ENCODE measurements at places on chromosomes 5 and 9.

- no peak for DNase-seq
Measured at GRCh38 chr9:100088202-100088601, 10.6 kb downstream of the ERP44 start.

DNA sequence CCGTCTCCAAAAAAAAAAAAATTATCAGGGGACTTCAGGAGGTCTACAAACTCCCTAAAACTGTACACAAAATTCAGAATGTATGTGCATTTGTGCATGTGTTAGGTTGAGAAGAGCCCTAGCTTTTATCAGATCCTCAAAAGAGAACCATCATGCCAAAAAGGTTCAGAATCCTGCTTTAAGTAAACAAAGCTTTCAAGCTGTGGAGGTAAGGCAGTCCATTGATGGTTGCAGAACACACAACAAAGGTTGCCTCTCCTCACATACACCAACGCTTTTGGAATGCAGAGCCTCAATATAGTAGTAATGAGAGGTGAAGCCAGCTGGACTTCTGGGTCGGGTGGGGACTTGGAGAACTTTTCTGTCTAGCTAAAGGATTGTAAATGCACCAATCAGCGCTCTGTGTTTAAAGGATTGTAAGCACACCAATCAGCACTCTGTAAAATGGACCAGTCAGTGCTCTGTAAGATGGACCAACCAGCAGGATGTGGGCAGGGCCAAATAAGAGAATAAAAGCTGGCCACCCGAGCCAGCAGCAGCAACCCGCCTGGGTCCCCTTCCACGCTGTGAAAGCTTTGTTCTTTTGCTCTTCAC, 57.9 kb upstream of the RNF38 start:
- DNase-seq: no peak

DNA sequence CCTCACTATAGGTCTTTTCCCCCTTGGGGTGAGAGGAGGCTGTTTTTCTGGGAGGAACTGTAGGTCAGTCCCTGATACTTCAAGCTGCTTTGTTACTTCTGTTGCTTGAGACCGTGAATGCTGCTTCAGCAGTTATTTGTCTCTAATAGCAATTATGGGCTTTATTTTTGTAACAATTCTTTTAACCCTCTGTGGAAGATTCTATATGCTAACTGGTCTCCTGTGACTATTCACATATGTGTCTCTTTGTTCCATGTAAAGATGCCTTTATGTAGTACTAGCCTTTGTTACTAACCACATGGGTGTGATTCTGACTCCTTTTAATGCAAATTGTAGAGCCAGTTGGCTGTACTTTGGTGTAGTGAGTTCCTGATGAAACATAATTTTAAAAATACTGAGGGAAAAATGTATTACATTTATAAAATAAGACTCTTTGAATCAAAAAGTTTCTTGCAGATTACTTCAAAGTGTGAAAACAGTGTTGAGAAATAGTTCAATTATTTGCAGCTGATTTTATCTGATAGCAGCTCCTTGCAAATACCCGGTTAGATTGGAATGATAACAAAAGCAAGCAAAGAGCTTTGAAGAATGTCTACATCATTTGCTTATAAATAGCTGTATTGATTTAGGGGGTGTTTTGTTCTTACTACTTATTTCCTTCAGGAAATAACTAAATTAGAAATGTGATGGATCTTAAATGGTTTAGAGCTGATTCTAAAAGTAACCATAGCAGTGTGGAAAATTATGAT, 46.6 kb downstream of the ANGPTL2 start:
- DNase-seq: no peak

DNA sequence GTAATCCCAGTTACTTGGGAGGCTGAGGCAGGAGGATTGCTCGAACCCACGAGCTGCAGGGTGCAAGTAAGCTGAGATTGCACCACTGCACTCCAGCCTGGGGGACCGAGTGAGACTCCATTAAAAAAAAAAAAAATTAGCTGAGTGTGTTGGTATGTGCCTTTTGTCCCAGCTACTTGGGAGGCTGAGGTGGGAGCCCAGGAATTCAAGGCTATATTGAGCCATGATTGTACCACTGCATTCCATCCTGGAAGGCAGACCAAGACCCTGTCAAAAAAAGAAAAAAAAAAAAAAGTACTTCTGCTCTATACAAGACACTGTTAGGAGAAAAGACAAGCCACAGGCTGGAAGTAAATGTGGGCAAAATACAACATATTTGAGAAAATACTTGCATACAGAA, 68.5 kb upstream of the FBXW11 start:
- DNase-seq: no peak

DNA sequence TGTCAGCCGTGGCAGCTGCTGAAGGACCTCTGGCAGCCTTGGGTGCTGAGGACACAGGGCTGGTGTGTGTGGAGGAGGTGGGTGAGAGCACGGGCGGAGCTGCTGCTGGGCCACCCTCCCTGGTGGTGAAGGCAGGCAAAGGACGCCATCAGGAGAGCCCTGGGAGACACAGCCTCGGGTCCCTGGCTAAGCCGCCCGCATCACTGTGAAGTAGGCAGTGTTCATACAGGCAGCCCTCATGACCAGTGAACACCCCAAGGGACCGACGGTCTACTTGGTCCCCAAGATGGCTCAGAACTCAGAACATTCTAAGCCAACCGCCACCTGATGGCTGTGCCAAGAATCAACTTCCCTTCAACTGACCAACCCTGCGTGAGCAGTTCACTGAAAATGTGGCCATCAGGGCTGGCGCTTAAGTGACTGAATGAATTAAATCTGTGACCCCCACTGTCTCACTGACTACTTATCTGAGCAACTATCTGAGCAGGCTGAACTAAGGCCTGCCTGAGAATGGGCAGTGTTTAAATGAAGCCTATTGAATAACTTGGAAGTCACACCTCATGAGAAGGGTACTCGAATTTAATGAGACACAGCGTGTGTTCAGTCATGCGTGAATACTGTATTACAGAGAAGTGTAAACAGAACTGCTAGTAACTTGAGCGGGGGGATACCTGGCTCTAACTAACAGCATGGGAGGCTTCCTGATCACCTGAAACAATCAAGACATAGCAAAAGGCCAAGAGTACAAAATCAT, 54.7 kb upstream of the SIMC1 start:
- no peak for DNase-seq

DNA sequence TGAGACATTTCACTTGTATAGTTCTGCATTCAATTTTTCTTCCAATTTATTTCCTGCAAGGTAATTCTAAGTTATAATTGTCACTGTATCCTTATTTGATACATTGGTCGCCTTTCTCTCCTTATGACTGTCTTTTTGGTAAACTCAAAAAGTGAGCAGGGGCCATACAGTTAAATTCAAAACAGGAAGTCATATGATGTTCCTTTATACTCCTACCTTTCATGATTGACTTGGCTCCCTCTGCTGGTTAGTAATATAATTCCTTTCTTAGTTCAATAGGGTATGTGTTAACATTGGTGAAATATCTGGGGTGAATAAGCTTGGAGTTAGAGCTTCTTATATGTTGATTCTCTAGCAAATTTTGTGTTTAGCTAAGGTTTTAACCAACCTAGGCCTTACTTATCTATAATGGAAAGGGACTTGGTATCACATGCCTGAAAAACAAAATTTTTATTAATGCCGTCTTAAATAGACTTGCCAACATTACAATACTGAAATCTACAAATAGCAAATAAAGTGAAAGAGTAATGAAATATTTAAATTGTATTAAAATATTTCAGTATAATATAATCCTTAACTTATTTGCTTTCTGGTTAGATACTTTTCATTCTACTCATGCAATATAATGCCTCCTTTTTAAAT, 6.0 kb upstream of the NIPBL start:
- DNase-seq: peak; percentile 70

DNA sequence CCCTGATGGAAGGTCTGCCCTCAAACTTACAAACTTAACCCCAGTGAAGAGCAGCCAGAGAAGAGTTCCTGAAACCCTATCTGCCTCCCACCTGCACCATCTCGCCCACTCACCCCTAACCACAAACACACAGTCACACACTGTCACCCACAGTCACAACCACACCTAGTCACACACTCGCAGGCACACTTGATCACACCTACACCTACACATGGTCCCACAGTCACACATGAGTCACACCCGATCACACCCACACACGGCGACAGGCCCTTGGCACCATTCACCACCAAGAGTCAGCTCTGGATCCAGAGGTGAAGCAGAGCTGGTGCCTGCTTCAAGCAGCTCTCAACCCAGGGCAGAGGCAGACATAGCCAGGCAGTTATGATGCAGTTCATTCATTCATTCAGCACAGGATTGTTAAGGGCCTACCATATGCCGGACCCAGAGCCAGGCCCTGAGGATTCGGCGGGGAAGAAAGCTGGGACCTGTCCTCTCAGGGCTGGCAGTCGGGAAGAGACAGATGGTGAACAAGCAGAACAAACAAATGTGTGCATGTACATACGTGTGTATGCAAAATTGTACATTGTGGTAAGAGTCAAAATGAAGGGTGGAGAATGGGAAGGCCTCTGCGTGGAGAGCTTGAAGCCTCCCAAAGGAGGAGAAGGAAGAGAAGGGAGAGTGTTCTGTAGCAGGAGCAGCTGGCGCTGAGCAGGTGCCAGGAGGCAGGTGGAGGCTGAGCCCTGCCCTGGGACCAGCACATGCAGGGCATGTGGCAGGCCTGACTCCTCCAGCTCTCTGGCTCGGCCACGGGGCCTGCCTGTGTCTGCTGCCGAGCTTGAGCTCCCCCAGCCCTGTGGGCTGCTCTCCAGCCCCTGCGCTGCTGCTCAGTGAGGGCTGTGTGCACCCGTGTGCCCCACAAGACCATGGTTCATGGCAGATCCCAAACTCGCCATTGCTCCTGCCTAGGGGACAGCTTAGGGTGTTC, 6.4 kb downstream of the TSPAN17 start:
- DNase-seq: no peak

- peak; percentile 16 for DNase-seq
Measured at GRCh38 chr5:55146543-55147151, 13.3 kb upstream of the GPX8 start.

DNA sequence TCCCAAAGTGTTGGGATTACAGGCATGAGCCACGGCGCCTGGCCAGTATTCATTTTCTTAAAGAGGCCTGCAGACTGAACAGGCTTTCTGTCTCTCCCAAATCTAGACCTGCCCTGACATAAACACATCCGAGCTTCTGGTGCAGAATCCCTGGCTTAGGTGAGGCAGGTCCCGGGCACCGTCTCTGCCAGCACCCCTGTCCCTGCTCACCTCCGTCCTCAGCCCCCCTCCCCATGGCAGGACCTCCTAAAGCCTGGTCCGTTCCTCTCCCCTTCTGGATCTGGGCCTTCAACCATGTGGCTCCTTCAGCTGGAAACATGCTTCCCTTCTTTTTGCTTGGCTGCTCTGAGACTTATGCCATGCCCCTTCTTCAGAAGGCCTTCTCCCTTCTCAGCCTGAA, 22.7 kb upstream of the RXRA start:
- no peak for DNase-seq

GRCh38 chr5:103128202-103128601, 8.1 kb downstream of the PPIP5K2 start:
- DNase-seq: no peak

DNA sequence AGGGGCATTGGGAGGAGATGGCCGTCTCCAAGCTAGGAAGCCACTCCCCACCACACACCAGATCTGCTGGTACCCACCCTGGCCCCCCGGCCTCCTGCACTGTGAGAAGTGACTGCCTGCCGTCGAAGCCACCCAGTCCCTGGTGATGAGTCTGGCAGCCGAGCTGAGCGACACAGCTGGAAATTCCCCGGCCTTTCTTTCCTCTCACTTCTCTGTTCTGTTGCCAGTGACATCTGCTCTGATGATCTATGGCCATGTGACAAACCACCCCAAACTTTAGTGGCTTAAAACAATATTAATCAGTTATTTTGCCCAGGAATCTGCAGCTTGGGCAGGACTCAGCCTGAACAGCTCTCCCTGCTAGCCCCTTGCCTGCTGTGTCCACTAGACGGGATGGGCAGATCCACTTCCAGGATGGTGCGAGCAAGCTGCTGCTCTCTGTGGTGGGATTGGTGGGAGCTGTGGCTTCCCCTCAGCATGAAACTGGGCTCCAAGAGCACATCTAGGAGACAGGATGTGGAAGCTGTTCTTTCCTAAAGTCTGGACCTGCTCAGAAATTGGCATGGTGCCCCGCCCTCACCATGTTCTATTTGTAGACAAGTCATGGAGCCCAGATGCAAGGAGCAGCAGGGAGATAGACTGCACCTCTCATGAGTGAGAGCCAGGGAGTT, 211.2 kb downstream of the GADD45G start:
- no peak for DNase-seq

DNA sequence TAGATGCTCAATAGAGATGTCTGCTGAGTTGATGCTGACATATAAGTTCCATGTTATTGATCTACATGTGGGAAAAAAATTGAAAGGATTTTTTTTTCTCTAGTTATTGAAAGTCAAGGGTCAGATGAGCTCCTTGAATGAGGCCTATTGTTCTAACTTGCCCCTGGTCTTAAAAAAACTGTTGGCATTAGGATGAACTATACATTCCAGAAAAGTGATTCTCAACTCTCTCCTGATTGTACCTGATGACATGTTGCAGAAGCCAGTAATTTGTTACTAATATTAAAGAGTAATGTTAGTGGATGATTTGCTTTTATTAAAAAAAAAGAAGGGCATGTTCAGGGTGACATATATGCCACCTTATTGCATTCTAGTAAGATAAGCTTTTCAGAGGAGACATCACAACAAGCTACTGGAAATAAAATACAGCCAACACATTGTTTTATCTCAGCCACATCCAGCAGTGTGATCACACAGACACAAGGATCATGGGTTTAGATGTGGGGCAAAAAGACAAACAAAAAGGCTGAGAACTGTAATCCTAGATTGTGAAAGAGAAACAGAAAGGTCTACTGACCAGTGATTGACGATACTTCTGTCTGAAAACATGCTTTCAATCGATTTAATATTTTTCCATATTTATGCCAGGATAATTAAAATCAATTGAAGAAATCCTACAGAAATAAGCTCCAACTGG, 1314.1 kb upstream of the C9orf72 start:
- DNase-seq: no peak

- no peak for DNase-seq
Measured at GRCh38 chr5:137216976-137217598, 282.0 kb downstream of the SPOCK1 start.

DNA sequence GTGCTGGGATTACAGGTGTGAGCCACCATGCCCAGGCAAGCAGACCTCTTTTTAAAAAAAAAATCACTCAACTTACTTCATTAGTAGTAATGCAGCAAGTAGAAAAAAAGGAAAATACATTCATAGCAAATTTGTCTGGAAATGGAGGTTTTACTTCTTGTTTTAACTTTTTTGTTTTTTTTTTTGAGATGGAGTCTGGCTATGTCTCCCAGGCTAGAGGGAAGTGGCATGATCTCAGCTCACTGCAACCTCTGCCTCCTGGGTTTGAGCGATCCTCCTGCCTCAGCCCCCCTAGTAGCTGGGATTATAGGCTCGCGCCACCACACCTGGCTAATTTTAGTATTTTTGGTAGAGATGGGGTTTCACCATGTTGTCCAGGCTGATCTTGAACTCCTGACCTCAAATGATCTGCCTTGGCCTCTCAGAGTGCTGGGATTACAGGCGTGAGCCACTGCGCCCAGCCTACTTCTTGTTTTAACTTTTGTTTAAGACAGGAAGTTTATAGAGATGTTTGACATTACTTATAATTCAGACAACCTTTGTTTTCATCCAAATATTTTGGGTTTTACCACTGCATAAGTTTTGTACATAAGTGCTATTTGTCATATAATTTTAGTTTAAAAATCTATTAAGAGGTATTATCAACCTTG, 26.5 kb downstream of the UBE2R2 start:
- no peak for DNase-seq

Data from HuH-7.5 (cell line).